Activated CD4-positive, alpha-beta T cell treated with anti-CD3 and anti-CD28 coated beads, Interleukin-2, Interleukin-4, amounts not matched to agents 100 ng/mL and 50 ng/mL, durations not matched to agents 16 hours and 8 hours (primary cell): ENCODE measurements at places on chromosomes 5 and 9.

DNA sequence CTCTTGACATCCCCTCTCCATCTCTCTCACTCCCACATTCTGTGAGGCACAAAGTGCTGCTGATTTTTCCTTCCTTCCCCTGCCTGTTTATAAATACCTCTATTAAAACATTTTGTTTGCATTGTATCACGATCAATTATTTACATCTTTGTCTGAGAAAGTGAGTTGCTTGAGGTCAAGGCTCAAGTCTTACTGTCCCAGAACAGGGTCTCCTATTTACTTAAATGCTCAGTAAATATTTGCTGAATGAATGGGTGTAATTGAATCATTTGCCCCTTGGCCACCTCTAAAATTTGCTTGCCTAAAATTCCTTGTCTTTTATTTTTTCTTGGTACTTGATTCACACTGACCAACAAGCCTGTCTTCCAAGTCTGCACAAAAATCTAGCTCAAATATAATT, 103.5 kb downstream of the ZNF462 start:
- DNase-seq = no peak

GRCh38 chr5:7803937-7804336, 47.0 kb downstream of the CFAP90 start:
- no peak for DNase-seq

DNA sequence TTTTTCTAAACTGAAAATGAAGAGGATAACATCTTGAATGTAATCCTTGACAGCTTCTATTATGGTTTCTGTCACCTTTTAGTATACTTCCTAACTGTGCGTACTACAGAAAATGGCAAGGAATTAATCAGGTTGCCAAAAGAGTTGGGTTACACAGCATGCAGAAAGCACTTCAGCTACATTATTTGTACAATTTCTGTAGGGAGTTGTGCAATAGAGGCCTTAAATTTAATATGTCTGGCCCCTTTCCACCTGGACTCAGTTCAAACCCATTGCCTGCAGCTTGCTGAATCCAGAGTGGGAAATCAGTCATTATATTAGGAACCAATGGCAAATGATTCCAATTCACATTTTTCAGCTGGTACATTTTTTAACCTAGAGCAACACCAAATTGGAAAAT, 549.7 kb downstream of the CSNK1G3 start:
- DNase-seq = no peak

DNA sequence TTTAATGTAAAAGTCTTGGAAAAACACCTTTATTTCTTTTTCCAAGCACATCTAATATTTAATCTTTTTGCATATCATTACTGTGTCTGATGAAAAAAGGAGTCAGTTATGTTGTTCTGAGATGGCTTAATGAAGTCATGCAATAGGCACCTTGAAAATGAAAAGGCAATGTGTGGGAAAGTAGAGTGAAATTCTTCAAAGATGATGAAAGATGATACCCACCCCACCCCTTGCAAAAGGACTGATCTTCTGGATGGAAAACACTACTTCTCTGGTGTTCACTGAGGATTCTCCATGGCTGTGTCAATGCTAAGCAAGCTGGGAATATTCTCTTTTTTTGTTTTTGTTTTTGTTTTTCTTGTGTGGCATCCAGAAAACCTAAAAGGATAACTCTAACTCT, 47.9 kb upstream of the TRPC7 start:
- no peak for DNase-seq

- DNase-seq = no peak
These were observed 132.9 kb downstream of the PALM2AKAP2 start for GRCh38 chr9:109912726-109913460.

DNA sequence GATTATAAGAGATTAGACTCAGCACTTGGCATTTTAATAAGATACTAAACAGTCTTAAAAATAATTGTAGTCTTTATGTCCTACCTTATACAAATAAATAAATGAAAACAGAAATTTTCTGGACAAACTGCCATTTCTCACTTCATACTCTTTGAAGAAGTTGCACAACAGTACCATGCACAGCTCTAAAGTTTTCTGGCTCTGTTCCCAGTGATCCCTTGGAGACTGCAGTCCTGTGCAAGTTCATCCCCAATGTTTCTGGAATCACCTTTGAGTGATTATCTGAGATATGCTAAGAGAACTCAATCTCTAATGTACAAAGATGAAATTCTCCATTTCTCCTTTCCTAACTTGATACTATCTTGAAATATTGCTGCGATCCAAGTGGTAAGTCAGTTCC, 330.4 kb upstream of the EDIL3 start:
- no peak for DNase-seq

DNA sequence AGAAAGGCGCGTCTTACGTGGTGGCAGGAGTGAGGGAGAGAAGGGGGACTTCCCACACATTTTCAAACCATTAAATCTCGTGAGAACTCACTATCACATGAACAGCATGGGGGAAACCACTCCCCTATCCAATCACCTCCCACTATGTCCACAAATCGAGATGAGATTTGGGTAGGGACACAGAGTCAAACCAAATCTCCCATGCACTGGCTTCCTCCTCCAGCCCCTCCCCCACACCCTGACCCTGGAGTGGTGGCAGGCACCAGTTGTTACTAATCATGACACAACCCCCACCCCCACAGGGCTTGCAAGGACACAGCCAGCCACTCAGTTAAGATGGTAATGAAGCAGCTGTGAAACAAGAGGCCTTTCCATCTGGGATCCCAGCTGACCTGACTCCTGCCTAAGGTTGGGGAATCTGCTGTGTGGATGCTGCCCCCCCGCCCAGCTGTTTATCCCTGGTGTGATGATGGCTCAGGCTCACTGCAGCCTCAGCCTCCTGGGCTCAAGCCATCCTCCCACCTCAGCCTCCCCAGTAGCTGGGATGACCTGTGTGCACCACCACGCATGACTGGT, 57.1 kb upstream of the FUBP3 start:
- DNase-seq = no peak

GRCh38 chr9:97895695-97896332, 26.5 kb downstream of the TRMO start:
- no peak for DNase-seq

- no peak for DNase-seq
These were observed 166.1 kb downstream of the MACROH2A1 start for GRCh38 chr5:135232958-135233357.

DNA sequence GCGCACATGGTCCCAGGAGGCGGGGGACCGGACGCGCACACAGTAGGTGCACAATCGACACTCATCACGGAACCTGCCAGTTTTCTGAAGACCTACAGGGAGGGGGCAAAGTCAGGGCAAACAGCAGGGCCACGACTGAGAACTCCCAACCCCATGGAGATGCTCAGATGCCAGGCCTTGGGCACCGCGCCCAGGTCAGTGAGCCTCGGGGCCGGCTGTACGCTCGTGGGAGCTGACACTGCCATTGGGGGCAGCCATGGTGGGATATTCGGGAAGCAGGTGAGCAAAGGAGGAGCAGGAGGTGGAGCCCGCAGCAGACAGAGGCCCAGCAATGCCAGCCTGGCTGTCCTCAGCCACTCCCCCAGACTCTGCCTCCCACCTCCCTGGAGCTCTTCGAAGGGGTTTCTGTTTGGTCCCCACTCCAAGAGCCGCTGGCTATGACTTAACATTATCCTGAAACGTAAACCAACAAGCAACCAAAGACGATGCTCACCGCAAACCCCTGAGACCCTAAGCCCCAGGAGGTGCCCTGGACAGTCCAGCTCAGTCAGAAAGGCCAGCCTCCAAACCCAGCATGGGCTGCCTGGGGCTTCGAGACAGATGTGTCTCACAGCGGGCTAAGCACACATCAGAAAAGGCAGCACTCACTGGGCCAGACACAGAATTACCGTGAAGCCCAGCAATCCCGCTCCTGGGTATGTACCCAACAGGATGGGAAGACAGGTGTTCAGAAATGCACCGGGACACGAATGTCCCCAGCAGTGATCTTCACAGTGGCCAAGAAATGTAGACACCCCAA, 78.4 kb downstream of the VAV2 start:
- DNase-seq = no peak

GRCh38 chr5:113552137-113552536, 38.6 kb downstream of the YTHDC2 start:
- no peak for DNase-seq

DNA sequence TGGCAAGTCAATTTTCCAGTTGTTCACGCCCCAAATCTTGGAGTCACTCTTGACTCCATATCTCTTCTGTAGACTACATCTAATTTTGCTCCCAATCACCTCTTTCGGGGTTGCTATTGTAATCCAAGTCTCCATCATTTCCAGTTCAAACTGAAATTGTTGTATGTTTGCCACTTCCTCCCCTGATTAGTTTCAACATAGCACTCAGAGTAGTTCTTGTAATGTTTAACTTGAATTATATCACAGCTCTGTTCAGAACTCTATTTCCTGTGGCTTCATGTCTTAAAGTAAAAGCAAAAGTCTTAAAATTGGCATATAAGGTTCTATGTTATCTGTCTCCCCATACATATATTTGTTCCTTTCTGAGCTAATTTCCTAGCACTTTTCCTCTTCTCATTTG, 348.5 kb upstream of the RIOK2 start:
- DNase-seq = no peak

- no peak for DNase-seq
These were observed 34.7 kb upstream of the GFPT2 start for GRCh38 chr5:180387798-180388197.

- DNase-seq = no peak
These were observed 151.2 kb downstream of the ZDHHC21 start for GRCh38 chr9:14542071-14542470.

GRCh38 chr5:96315431-96315830, 117.6 kb downstream of the PCSK1 start:
- DNase-seq = no peak

- DNase-seq = no peak
These were observed 204.7 kb upstream of the WWC1 start for GRCh38 chr5:168086746-168087145.

DNA sequence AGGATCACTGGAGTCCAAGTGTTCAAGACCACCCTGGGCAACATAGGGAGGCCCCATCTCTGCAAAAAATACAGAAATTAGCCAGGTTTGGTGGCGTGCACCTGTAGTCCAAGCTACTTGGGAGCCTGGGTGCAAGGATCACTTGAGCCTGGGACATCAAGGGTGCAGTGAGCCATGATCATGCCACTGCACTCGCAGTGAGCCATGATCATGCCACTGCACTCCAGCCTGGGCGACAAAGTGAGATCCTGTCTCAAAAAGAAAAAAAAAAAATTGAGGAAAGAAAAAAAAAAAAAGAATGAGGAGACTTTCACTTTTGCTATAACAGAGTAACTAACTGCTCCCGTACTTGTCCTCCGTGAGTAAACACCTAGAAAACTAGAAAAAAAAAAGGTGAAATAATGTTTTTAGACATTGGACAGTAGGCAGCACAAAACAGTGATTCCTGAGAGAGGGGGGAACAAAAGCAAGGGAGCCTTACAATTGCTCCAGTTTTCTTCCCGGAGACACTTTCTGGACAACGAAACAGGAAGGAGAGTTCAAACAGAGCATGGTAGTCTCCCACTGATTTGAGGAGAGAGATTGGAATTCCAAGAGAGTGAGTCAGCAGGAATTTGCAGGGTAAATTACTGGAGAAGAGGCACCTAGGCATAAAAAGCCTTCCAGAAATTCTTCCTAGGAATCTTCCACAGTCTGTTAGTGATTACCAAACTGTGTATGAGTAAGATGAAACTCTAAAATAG, 6.9 kb upstream of the ZBTB5 start:
- DNase-seq = no peak
